RPMI7951 (cell line): ENCODE measurements at places on chromosomes 7 and 10. TPM values are rescaled to one million over a fixed set of nuclear protein-coding genes. Genes with fewer than 3 reads are reported as not detected.

GRCh38 chr7:123398921-123399320 lies 135.5 kb downstream of the IQUB start:
- no peak for DNase-seq

LRRD1 gene
- not detected in 2 replicates for total RNA-seq

CAV2 gene
- total RNA-seq: 74.9 and 109 TPM in 2 replicates

CACNB2 gene
- not detected in 2 replicates for total RNA-seq

GRCh38 chr10:114024876-114025610 lies 18.6 kb upstream of the ADRB1 start:
- no peak for DNase-seq

- peak; percentile 77 for DNase-seq
Measured at GRCh38 chr7:40717242-40717641, 582.4 kb downstream of the SUGCT start.

- DNase-seq: no peak
Measured at GRCh38 chr10:104648421-104648820, 7.3 kb downstream of the SORCS3 start.

- peak; percentile 60 for DNase-seq
Measured at GRCh38 chr10:26367771-26368170, 70.4 kb upstream of the APBB1IP start.

SFTPA2 gene
- not detected in 2 replicates for total RNA-seq

DNA sequence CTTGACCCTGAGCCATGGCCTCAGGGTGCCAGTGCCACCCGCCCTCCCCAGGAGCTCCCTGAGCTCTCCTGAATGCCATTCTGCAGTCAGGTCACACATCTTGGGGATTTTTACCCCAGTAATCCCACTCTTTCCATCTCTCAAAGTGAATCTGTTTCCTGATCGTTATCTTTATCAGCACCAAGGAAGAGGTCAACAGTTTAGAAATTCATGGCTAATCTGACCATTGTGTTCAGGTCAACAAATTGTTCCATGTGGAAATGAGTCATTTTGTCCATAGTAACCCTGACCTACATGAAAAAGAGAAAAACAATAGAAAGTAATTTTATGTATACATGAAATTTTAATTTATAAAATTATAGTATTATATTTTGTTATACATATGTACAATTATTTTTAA lies 28.8 kb upstream of the ZNF488 start:
- DNase-seq: peak; percentile 68

DNA sequence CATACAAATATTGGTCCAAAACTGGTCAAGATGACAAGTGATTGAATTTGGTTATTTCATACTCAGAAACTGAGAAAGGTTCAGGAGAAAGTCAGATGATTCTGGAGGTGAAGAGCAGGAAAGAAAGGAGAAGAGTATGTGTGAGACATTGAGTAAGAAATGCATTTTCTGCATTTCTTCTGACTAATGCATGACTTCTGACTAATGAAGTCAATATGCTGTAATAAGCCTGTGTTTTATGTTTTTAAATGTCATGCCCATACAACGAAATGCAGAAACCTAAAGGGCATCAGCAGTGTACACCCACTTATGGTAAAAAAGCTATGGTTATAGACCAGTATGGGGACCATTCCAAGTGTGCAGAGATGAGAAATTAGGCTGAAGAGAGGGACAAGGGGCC lies 1227.8 kb upstream of the SORCS1 start:
- peak; percentile 55 for DNase-seq

DNA sequence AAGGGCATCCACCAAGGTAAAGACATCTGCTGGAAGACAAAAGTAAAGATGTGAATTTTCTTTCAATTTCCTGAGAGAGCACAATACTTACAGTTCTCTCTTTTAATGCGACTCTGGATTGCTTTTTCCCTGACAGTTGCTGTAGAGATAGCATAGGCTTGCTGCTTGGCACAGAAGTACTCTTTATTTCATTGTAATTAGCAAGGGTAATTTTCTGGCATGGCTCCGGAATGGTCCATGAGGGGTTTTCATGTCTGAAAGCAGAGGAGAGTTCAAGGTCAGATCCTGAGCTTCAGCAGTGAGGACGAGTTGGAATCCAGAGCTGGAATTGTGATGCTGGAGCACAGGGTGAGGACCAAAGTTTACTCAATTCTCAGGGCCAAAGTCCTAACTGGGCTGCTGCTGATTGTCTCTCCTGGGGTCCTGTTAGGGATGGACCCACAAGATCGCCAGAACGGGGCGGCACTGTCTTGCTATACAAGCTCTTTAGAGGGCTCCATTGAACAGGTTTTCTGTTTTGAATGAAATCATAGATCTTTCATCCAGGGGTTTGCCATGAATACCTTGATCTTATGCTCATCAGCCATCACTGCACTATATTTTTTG lies 190.0 kb upstream of the MKI67 start:
- DNase-seq: no peak

DNA sequence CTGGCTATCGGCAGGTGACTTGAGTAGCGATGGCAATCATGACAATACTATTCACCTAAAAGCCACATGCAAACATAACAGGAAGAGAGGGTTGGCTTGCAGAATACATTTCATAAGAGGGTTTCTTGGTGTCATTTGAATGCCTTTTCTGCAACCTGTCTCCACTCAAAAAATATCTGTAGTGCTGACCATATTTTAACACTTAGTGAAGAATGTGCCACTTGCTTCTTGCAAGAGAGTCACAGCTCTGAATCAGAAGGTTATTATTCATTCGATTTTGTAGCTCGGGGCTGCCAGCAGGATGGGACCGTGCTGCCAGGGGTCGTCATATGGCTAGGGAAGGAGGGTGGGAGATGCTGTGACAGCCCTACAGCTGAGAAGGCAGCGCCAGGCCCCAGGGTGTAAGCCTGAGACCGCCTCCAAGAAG lies 152.0 kb upstream of the PITRM1 start:
- no peak for DNase-seq

- no peak for DNase-seq
Measured at GRCh38 chr10:112917681-112918080, 32.4 kb upstream of the TCF7L2 start.

DNA sequence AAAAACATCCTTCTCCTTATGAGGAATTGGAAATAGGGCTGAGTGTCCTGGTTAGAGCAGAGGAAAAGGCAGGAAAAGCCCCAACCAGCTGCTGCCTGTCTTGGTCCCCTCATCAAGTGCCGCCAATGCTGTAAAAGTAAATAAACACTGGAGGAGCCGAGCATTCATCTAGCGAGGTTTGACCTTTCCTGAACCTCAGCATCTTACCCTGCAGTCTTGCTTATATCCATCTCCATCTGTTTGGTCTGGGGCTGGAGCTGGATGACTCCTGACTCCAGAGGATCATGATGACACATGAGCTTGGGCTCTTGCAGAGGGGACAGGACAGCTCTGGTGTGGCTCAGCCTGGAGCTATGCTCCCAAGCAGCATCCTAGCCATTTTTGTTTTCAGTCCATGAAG lies 501.1 kb downstream of the TNS3 start:
- peak; percentile 59 for DNase-seq

- DNase-seq: no peak
Measured at GRCh38 chr7:26553582-26553981, 261.9 kb downstream of the SNX10 start.

- no peak for DNase-seq
Measured at GRCh38 chr10:46560381-46560780, 3.9 kb upstream of the GPRIN2 start.

GRCh38 chr7:132752431-132752830 lies 176.2 kb upstream of the PLXNA4 start:
- DNase-seq: no peak

GRCh38 chr10:80515511-80515910 lies 22.2 kb upstream of the SH2D4B start:
- DNase-seq: no peak

PIP gene
- total RNA-seq: not detected in 2 replicates

GRCh38 chr7:1085910-1086421 lies 1.9 kb upstream of the GPER1 start:
- no peak for DNase-seq

GRCh38 chr7:77796109-77796508 lies 2.1 kb downstream of the TMEM60 start:
- DNase-seq: no peak

FKBP14 gene
- 31.1 and 38.8 TPM in 2 replicates for total RNA-seq

GRCh38 chr10:519716-520401 lies 169.6 kb downstream of the DIP2C start:
- no peak for DNase-seq

POLR1F gene
- total RNA-seq: 29.5 and 38.8 TPM in 2 replicates

DNA sequence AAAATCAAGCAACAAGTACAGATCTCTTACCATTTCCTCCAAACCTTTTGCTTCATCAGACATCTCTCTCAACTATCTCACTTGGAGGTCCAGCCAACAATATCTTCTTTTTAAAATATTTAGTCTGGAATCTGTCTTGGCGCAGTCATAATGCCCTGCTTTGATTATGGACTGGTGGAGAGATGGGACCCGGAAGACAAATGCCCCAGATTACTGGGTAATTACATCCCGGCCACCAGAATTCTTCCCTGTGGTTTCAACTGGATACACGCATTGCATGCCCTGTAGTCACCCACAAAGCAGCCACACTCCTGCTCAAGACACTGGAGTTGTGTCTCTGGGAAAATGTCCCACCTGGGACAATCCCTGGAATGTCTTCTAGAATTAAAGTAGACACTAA lies 65.5 kb downstream of the BPGM start:
- peak; percentile 88 for DNase-seq

- DNase-seq: peak; percentile 95
Measured at GRCh38 chr7:20330239-20330927, at the start of gene ITGB8. TSS of gene ITGB8 (plus strand) at chr7:20330900. CDS start at chr7:20331807, 907 bp downstream.

DNA sequence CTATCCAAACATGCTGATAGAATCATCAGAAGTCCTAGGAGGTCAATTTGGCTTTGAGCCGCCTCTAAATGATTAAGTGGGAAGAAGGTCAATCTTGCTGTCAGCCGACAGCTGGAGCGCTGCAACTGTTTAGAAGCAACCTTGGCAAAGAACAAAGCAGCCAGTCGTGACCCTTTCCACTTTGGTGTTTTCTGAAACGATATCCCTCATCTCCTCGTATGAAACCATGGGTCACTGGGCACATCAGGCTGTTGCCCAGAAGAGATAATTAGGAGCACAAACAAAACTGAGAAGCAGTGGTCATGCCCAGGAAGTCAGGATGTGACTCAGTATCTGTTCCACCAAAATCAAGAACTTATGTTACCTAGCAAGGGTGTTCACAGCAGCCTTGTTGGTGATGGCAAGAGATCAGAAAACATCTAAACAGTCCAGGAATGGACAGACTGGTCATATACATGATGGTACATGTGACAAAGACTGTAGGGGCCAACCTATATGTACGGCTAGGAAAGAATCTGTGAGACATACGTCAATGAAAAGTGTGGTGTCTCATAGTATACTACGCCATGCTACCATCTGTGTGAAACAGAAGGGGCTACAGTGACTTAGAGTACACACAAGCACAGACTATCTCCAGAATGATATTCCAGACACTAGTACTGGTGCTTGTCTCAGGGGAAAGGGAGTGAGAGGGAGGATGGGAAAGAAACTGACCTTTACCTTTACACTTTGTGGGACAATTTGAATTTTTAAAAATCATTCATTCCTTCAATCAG lies 22.4 kb downstream of the STN1 start:
- peak; percentile 99 for DNase-seq

KAZALD1 gene
- total RNA-seq: 8.1 and 11.4 TPM in 2 replicates

DNA sequence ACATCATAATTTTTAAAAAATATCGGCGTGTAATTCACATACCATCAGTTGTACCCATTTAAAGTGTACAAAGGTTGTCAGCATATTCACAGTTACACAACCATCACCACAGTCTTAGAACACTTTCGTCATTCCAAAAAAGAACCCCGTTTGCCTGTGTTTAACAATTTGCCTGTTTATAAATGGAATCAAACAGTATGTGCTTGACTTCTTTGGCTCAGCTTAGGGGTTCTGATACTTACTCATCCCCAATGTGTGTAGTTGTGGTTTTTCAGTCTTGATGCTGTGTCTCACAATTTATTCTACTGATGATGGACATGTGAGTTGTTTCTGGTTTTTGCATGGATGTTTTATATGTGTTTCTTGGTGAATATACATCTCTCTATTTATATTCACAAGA lies 50.0 kb downstream of the PRPF18 start:
- DNase-seq: no peak

GHRHR gene
- not detected in 2 replicates for total RNA-seq

DNA sequence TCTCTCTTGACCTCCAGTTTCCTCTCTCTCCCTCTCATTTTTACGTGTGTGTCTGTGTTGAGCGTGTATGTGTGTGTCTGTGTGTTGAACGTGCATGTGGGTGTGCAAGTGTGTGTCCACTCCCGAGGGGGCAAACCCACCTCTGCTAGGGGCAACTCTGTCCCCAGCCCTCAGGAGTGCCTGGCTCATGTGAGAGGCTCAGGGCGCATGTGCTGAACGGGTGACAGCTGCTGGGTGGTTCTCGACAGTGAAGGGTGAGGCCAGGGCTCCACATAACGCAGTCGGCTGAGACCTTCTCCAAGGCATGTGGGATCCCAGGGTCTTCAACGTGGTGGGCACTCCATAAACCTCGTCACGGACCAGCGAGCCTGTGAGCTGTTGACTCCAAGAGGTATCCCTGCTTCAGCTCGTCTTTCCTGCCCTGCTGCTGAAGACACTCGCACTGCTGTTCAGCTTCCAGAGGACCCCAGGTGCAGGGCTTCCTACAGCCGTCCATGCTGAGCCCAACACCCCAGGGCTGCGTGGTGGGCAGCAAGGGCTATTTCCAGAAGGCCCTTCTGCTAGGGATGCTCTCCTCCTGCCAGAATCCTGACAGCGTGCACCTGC lies 361.6 kb upstream of the SHH start:
- DNase-seq: no peak

DNA sequence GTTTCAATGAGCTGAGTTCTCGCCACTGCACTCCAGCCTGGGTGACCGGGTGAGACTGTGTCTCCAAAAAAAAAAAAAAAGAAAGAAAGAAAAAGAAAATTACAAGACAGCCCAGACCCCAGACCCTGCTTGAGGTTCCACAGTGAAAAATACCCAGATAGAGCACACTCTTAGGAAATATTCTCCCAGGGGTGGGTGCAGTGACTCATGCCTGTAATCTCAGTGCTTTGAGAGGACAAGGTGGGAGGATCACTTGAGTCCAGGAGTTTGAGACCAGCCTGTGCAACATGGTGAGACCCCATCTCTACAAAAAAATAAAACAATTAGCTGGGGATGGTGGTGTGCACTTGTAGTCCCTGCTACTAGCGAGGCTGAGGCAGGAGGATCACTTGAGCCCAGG lies 41.1 kb upstream of the GTF2IRD1 start:
- no peak for DNase-seq

TMEM236 gene
- 0.10 and 0.12 TPM in 2 replicates for total RNA-seq

GRCh38 chr10:102435529-102436233 lies 3.3 kb upstream of the CUEDC2 start:
- DNase-seq: no peak

KIF11 gene
- 58.1 and 66.2 TPM in 2 replicates for total RNA-seq

FERD3L gene
- total RNA-seq: not detected in 2 replicates

STAMBPL1 gene
- 38.7 and 41.3 TPM in 2 replicates for total RNA-seq

GRCh38 chr10:4107285-4107851 lies 322.4 kb upstream of the KLF6 start:
- DNase-seq: peak; percentile 57

DNA sequence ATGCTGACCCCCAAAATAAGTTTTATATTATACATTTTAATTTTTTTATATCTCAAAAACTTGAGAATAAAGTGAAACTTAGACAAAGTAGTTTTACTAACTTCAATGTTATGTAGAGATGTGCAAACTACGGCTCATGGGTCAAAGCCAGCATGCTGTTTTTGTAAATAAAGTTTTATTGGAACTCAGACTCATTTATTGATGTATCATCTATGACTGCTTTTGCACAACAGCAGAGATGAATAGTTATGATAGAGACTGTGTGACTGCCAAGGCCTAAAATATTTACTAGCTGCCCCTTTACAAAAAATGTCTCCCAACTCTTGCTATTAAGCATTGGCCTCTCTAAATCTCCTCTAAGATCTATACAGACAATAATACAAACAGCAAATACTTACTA lies 12.4 kb downstream of the MTPN start:
- no peak for DNase-seq

GATA3 gene
- total RNA-seq: 2.5 and 4.0 TPM in 2 replicates

RTKN2 gene
- total RNA-seq: 9.9 and 11.4 TPM in 2 replicates
